ENCODE measurements at places on chromosomes 1 and 21.

GRCh38 chr1:156892190-156893047 lies 1.1 kb upstream of the PEAR1 start:
- DNase-seq, result peak; percentile 97

DNA sequence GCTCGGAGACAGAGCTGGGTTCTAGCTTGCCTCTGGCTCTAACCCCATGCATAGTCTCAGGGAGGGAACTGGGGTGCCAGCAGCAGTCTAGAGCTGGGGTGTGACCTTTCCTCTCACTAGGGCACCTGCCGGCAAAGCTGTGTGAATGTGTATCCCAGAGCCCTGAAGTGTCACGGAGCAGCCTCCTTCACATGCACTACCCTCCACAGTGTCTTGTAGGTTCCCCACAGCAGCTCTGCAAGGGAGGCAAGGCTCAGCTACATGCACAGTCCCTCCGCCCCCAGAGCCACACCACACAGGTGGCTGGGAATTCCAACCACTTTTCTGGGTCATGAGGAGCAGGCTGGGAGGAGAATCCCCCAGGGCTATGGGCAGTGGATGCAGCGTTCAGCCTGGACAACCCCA lies 7.7 kb upstream of the HPCA start:
- no peak for DNase-seq

- no peak for DNase-seq
Observed at GRCh38 chr1:213326281-213327016, 275.4 kb downstream of the RPS6KC1 start.

DNA sequence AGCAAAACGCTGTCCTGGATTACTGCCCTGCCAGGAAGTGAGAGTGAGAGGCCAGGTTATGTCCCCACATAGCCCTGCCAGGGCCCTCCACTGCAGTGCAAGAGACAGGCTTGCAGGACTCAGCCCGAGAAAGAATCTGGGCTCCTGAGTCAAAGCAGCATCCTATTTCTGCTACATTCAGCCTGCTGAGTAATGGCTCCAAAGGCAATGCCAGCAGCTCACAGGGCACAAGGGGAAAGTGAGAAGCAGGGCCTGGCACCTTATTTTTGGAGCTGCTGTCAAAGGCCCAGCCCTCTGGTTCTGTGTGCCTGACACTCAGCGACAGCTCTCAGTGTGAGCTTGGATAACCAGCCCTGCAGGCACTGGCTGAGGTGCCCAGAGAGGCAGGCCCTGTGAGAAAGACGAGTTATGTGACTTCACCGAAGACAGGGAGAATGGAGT lies 83.9 kb downstream of the DTL start:
- no peak for DNase-seq

DNA sequence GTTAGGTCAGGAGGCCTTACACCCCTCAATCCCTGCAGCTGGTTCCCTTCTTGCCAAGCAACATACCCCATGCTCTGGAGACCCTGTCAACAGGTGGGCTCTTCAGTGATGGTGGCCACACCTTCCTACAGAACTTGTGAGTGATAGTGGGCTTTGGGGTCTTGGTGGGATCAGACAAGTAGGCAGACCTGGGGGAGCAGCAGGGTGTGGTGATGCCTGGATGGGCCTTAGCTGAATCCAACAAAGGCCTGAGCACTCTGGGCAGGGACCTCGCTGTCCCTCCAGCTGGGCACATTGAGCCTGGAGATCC lies 14.9 kb downstream of the FAAH start:
- no peak for DNase-seq

DNA sequence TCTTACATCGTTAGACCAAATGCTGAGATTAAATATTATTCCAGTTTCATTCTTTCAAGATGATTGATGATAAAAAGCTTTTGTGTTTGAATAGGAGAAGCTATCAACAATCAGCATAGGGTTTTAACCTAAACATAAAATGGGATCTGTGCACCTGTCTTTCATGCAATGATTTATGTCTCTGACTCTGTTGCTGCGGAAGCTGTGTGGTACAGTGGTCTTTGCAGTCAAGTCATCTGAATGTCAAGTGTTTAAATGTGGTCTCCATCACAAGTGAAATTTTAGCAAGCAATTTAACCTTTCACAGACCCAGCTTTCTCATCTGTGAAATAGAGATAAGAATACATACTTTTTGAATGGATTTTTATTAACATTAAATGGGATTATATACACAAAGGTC lies 107.2 kb downstream of the PLPPR5 start:
- no peak for DNase-seq

GRCh38 chr1:59132295-59132694 lies 164.6 kb upstream of the FGGY start:
- DNase-seq, result no peak

GRCh38 chr1:159900086-159900680 lies at the start of gene CFAP45:
Gene CFAP45, minus strand, starts transcription at chr1:159900165. Its CDS starts 67 bp downstream, at chr1:159900098.
- DNase-seq, result no peak

GRCh38 chr1:201475915-201476669 lies 7.1 kb upstream of the PHLDA3 start:
- no peak for DNase-seq
